Nephron progenitor cell (in vitro differentiated cells): ENCODE measurements at places on chromosomes 2 and 18.

DNA sequence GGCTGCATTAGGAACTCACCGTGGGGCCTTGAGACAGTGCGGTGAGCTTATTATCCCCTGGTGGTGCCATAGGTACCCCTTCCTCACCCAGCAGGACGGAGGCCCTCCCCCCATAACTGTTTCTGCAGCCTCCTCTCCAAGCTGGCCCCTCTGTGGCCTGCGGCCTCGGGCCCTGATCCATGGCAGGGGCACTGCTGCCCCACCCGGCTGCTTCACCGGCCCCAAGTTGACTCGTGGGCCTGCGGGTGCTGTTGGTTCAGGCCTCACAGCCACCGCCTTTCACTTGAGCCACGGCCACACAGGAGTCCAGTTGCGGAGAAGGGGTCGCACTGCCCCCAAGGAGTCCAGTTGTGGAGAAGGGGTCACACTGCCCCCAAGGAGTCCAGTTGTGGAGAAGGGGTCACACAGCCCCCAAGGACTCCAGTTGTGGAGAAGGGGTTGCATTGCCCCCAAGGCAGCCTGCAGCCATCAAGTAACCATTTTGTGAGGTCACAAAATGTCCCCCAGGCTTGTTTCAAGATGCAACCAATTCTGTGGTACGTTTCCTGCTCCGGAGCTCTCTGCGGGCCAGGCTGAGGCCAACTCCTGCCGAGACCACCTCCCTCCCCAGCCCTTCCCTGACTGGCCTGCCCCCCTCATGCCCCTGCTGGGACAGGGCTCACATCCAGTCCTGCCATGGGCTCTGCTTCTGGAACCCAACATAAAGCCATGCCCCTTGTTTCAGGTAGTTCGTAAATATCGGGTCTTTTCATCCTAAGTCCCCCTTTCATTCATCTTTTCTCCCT, 4.6 kb downstream of the LRRFIP1 start:
- no peak for DNase-seq

GRCh38 chr2:201639205-201639604, 4.1 kb downstream of the TMEM237 start:
- DNase-seq, result no peak

DNA sequence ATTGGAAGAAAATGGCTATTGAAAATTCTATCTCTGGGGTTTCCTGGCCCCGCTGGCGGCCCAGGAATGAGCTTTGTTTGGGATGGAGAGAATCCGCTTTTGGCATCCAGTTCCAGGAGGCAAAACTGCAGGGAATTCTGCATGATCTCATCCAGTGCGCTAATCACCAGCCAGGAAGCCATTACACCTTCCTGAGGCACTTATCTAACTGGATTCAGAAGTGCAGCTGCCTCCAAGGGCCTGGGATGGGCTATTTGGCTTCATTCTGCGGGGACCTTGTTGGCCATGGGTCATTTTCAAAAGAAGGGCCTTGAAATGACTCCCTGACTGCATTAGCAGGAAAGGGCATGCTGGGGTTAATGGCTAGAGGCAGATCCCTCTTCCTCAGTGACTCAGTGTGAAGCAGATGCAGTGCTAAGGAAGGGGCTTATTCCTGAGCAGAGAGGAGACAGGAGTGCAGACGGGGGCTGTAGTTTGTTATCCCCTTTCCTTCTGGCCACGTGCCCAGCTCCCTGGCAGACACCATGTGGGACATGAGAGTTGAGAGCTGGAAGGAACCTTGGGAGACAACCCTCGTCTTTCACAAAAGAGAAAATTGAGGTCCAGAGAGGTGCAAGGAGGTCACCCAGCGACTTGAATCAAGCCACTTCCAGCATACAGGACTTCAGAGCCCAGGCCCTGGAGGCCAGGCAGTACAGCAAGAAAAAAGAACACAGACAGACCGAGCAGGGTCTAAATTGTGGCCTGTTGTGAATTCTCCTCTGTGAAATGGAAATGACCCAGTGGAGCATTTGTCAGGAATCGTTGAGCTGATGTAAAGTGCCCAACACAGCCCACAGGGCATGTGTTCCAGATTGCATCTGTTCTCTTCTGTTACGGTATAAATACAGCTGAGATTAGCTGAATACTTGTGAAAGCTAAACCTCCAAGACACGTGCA, 161.8 kb downstream of the PRKCE start:
- no peak for DNase-seq

DNA sequence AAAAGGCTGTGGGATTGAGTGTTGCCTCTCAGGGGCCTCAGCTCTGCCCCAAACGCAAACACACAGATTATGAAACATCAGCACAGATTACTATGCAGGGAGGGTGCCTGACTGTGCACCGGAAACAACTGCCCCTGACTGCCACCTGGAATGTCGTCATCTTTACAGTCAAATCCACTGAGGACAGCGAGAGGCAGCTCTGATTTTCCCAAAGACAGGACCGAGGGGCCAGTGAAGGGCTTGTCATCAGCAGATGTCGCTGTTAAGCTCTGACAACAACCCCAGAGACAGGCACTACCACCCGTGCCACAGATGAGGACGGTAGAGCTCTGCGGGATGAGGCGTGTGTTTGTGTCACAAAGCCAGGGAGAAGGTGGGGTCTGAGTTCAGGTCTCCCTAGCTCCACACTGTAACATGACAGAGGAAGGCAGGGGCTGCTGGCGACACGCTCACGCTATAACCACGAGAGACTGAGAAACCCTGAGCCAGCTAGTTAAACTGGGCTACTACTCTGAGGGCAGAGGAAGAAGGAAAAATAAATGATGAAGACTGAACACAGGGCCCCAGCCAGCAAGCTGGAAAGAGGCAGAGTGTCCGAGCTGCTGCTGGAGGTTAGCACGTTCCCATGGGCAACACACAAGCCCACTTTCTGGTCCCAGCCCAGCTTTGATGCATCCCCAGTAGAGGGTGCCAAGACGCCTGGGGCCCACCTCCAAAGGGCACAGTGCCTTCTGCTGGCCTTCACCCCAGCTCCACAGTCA, 47.0 kb downstream of the PARD6G start:
- DNase-seq, result no peak

DNA sequence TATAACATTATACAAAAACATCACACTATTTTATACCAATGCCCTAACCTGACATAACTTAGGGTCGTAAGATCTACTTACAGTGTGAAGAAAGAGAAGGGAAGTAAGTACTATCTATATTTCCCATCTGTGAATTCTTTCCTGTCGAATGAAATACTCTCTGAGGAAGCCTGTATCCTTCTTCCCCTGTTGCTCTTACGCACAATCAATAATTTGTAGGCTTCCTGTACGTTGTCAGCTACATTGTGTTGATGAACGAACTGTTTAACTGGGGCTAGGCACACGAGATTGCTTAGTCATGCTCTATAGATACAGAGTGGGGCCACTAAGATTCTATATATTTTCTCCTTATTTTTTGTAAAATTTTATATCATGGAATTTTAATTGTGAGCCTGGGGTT, 1125.0 kb upstream of the CELF4 start:
- DNase-seq, result no peak

DNA sequence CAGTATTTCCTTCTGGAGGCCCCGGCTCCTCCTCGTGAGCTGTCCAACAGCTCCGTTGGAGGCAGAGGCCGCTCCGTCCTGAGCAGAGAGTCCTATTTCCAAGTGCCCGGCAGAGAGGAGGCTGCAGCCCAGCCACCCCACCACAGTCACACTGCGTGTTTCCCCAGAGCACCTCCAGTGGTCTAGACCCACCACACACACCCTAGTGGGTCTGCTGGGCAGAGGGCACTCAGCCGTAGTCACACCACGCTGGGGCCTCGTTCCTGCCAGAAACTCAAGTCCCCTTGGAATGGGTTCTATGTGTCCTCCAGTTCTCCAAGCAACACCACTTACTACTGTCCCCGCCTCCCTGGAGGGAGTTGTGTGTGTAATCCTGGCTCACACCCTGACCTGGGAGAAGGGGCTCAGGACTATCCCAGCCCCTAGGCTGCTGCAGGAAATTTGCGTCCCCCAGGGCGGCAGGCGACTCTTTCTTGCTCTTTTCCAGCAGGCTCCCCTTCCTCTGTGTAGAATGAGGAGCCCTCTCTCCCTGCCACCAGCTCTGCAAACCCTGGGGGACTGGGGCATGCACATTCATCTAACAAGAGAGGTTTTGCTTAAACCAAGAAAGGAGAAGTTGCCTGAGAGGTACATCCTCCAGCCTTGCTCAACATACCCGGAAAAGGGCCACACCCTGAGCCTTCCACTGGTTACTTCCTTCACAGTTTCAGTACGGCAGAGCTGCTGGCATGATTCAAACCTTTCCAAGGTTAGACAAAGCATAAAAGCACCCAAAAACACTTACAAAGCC, 114.1 kb downstream of the NDUFA10 start:
- no peak for DNase-seq

- no peak for DNase-seq
Measured at GRCh38 chr2:8582191-8582590, 99.7 kb upstream of the ID2 start.

DNA sequence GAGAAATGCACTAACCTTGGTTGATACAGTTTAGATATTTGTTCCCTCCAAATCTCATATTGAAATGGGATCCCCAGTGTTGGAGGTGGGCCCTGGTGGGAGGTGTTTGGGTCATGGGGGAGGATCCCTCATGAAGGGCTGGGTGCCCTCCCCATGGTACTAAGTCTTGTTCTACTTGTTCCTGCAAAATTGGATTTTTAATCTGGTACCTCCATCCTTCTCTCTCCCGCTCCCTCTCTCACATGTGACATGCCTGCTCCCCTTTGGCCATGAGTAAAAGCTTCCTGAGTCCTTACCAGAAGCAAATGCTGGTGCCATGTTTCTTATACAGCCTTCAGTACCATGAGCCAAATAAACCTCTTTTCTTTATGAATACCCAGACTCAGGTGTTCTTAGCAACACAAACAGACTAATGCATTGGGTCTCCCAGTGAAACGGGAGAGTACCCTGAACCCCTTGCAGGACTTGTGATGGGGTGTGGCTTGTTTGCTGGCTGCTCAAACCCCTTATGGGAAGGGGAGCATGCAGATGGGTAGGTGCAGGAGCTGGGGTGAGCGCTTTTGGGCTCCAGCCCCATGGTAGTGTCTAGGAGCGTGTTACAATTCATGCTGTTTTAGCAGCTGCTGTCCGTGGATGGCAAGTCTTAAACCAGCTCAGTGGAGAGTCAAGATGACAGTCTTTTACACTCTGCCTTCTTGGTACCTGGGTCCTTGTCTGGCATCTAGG, 27.2 kb downstream of the FAHD2B start:
- DNase-seq, result no peak

- DNase-seq, result no peak
Measured at GRCh38 chr2:204201507-204201906, 264.9 kb downstream of the ICOS start.
